ENCODE measurements at places on chromosomes 2 and 18.

- DNase-seq, result no peak
Measured at GRCh38 chr18:63707816-63708215, 5.1 kb downstream of the SERPINB11 start.

DNA sequence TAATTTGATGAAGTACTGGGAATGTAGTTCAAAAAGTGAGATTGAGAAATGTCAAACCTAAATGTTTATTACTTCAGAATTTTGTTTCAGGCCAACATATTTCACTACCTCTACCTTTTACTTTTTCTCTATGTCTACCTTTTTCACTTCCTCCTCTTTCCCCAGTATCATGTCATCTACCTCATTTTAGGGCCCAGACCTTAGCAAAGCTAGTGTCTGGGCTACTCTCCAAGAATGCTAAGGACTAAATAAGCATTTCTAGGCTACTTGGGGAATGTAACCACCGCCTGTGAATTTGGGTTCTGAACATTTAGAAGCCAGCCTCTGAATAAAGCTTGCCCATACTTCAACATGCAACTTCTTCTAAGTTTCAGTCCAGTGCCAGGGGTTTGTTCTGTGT is 330.4 kb downstream of the SLC4A3 start:
- no peak for DNase-seq

- DNase-seq, result no peak
Measured at GRCh38 chr2:241753493-241753892, 19.1 kb downstream of the D2HGDH start.

- DNase-seq, result no peak
Measured at GRCh38 chr2:120992791-120993555, 257.3 kb downstream of the GLI2 start.

- no peak for DNase-seq
Measured at GRCh38 chr2:133476931-133477615, 91.2 kb downstream of the NCKAP5 start.
